Activated naive CD4-positive, alpha-beta T cell treated with Interleukin-2 at 50 U/mL for 16 hours (primary cell): ENCODE measurements at places on chromosomes 3 and 15.

- no peak for DNase-seq
These were observed 143.7 kb downstream of the TJP1 start for GRCh38 chr15:29678504-29679034.

DNA sequence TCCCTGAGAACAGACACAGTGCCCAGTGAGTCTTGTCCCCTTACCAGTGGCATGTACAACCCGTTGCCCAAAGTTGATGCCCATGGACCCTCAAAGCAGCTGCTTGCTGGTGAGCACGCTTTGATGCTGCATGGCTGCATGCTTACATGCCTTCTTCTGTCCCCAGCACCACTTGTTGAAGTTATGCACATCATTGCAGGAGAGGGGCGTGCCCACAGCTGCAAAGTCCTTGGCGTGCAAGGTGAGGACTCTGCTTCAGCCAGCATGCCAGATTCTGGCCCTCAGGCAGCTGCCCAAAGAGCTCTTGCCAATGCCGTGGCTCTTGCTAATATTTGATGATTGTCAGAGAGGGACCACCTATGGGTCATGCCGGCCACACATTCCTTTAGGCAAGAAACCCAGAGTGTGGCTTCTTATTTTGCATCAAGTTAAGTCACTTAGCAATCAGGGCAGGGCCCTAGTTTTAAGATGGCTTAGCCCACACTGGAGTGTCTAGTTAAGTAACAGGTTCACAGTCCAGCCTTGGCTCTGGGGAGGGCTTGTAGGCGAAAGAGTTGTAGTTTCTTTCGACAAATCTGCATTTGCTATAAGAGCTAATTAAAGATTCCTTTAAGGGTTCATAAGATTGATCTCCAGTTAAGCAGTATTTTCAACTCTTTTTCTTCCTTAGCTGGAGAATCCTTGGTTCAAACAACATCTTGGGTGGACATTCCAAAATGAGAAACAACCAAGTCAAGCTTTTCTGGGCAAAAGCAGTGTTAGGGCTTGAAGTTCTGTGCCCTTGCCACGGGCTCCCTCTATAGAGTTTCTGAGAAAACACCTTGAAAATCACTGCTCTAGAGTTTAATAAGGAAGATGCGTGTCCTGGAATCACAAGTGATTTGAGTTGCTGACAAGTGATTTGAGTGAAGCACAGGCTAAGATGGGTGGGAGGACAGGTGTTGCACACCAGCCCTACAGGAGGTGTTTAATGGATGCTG, 128.6 kb downstream of the SLCO3A1 start:
- DNase-seq, result no peak

DNA sequence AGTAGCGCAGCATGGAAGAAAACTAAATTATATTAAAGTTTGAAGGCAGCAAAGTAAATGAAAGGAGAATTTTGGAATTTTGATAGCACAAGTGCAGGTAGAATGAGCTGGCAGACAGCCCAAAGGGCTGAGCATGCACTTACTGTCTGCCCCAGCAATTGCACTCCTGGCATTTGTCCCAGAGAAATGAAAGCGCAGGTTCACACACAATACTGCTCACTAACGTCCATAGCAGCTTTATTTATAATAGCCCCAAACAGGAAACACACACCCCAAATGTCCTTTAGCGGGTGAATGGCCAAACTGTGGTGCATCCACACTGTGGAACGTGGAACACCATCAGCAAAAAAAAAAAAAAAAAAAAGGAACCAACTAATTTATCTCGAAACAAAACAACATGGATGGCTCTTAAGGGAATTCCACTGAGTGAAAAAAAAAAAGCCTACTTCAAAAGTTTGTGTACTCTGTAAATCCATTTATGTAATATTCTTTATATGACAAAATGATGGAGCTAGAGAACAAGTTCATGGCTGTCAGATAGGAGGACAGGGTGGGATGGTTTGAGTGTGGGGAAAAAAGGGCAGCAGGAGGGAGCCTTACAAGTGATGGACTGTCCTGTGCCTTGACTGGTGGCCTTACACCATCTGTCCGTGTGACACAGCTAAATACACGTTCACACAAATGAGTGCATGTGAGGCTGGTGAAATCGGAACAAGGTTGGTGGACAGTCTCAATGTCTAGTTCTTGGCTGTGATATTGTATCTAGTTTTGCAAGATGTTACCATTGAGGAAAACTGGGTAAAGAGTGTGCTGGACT, 6.0 kb upstream of the TM2D3 start:
- DNase-seq, result no peak

GRCh38 chr3:10763817-10764258, 52.2 kb upstream of the SLC6A11 start:
- no peak for DNase-seq

DNA sequence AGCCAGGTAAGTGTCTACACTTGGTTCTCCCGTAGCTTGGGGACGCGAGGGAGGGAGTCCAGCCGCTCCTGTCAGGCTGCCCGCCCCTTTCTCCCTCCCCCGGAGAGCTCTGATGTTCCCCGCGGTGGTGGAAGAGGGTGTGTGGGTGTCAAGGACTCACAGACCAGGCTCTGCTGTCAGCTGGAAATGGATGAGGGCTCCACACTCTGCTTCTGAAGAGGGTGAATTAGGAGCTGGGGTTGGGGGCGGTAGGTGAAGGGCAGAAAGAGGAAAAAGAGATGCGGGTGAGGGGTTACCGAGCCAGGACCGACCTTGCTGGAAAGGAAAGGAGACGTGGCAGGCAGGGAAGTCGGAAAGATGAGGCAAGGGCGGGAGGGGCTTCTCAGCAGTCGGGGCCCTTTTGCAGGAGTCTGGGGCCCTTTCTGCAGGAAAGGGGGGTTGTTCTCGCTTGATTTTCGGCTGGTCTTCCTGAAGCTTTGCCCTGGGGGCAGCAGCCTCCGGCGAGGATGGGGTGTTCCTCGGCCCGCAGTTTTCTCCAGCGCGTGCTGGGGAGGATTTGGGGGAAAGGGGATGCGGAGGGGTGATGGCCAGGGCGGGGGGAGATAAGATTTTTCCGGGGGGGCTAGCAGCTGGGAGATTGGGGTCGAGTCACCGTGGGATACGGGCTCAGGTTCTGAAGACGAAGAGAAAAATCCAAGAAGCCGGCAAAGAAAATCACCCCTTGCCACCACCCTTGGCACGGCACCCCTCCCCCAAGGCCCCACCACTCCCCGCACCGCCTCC, 602 bp upstream of the BAHD1 start:
- DNase-seq, result peak; percentile 48

DNA sequence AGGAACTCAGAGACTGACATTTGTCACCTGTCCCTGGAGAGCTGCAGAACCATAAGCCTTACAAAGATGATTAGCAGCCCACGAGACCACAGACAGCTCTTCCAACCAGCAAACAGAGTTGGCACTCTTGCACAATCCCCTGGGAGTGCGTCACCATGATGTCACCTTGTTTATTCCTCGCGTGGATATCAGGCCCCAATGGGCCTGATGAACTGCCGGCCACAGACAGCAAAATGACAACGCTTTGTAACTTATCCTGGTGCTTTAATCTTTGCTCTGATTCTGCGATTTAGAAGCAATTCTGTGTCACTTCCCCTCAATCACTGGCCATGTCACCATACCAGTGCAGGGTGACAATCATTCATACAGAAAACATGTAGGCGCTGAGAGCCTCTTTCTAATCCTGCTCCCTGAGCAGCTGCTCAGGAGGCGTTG, 89.2 kb downstream of the TAMM41 start:
- DNase-seq, result no peak

DNA sequence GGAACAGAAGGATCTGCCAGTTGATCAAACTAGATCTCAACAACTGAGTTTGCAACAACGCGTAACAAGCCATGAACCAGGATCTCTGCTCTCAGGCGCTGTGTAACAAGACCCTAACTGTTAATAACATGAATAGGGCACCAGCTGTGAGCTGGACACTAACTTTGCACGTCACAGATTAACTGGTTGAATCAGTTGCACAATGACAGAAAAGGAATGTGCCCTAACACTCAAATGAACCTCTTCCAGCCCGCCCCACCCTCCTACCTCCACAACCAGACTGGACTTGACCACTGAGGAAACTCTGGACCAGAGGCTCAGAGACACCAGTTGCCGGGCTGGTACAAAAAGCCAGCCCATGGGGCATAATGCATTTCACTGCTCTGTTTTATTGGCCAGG, 34.3 kb downstream of the MCF2L2 start:
- DNase-seq, result no peak

DNA sequence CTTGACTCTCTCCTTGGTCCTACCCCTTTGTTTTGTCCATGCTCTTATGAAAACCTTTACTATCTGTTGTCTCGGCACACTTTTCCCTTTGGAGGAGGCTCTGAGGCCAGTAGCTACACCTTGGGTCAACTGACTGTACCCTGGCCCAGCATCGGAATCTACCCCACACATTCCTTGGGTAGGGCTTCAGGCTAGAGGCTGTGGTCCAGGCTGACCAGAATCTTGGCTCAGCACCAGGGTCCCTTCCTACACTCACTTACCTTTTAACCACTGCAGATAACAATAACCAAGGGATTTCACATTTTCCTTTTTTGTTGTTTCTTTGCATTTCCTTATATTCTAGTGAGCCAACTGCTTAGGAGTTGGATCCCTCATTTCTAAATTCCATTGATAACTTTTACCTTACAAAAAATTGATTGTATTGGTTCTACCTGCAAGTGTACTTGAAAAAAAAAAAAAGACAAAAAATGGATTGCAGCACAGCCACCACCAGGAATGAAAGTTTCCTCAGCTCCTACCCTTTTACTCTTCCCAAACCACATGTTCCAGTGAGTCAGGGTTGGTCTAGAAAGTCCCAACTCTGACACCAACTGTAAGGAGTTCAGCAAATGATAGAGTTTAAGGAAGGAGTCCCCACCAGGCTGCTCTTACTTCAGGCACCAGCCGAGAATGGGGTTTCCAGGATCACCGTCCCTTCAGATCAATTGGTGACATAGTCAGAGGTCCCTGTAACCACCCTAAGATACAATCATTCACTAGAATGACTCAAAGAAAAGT, 95.6 kb downstream of the FBLN2 start:
- no peak for DNase-seq

DNA sequence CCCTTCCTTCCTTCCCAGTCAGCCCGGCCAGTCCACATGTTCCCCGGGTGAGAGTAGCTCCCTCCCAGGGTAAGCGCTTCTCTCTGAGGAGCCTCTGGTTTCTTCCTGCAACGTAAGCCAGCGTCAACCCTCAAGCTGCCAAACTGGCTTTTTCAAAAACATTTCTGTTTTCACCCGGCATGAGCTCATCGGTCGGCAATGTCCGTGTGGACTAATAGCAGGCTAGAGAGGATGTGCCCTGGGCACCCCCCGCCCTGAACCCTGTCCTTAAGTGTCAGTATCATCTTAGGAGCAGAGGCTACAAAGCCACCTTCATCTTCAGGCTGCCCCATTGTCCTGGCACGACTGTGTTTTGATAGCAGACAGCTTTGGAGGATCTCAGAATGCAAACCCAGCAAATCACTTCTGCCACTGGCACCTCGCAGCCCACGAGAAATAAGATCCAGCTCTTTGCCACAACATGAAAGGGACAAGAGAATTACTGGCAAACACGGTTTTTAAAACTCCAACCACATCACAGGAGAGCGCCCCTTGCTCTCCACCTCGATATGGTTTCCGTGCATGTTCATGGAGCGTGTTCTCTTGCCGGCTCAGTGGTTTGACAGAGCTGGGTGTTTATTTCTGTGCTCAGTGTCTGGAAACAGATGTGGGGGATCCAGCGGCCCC, 9.9 kb downstream of the ALDH1A3 start:
- no peak for DNase-seq

GRCh38 chr3:190575437-190576185, 61.7 kb downstream of the IL1RAP start:
- no peak for DNase-seq

- no peak for DNase-seq
These were observed 21.5 kb downstream of the CYFIP1 start for GRCh38 chr15:22958487-22959280.

DNA sequence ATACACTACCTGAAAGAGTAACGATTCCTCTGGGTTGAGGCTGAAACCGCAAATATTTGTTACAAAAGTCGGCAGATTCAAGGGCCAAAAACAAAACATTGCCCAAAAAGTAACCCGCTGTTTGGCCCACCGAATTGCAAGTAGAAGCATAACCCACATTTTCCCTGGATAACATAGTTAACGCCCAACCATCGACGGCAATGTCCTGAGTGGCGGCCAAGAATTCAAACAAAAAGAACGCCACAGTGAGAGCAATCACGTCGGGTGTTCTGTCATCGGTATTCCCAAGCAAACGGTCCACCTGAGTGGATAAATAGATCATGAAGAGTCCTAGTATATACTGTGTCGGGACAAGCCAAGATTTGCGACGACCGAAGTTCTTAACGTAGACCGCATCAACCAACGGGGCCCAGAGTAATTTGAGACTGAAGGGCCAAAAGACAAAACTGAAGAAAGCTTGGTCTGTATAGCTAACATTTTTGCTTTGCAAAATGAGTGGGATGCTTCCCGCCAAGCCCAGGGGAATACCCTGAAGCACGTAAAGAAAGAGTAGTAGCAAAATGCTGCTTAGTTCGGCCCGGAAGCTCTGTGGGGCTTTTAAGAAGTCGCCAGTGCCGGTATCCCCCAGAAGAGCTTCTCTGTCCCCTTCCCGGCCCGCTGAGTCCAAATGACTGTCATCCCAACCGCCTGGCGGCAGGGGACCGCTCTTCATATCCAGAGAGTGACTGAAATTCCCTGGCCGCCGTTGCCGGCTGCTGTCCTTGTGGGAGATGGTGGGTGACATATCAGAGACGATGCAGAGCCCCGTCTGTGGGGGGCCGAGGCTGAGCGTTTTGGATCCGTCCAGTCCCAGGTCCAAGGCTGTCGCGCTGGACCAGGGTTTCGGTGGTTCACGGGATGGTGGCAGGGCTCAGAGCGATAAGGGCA, 750 bp downstream of the SLC33A1 start:
- DNase-seq, result peak; percentile 40

- DNase-seq, result no peak
These were observed 29.3 kb upstream of the DLG1 start for GRCh38 chr3:197327701-197328100.

GRCh38 chr3:150110097-150110496, 139.4 kb upstream of the PFN2 start:
- DNase-seq, result no peak

GRCh38 chr3:185457376-185457775, 41.5 kb downstream of the TMEM41A start:
- DNase-seq, result no peak

- DNase-seq, result no peak
These were observed 42.7 kb downstream of the PLCL2 start for GRCh38 chr3:16927485-16927884.

- DNase-seq, result no peak
These were observed 1.6 kb downstream of the CDV3 start for GRCh38 chr3:133575086-133575485.

DNA sequence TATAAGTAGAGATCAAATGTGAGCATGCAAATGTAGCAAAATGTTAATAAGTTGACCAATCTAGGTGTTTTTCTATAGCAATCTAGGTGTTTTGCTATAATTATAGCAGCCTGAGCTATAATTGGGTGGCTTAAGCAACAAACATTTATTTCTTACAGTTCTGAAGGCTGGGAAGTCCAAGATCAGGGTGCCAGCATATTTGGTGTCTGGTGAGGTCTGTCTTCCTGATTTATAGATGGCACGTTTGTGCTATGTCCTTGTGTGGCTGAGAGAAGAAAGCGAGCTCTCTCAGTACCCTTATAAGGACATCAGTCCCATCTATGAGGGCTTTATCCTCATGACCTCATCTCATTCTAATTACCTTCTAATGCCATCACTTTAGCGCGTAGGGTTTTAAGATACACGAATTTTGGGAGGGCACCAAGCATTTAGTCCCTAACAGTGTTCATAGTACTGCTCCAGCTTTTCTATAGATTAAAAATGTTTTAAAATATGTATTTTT, 171.1 kb downstream of the GHSR start:
- no peak for DNase-seq
